ENCODE measurements at places on chromosomes 4 and X.

- DNase-seq = no peak
These were observed 6.3 kb downstream of the TMEM31 start for GRCh38 chrX:103716962-103717361.

DNA sequence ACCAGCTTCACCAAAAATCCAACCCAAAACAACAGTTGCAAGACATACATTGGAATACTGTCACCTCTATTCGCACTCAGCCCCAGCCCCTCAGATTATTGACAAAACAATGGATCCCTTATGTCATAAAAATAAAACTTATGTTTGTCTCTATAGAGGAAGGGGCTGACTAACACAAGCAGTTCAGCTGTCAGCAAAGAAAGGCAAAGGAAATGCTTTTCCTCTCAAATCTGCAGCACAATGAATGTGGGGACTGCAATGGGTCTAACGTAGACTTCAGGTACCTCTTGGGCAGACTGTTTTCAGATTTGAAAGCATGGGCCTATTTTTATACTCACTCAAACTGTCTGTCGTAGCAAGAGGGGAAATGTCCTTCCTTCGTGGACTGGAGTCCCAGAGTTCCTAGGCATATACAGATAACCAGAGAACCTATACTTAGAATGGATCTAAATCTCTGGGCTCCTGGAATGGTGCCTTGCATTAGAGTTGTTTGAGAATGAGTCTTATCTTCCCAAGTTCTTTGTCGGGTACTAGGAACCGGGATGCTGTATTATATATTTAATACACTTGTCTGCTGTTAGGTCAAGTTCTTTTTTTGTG is 307.7 kb upstream of the DDX53 start:
- DNase-seq = no peak

- no peak for DNase-seq
These were observed 167.5 kb upstream of the USP38 start for GRCh38 chr4:143017210-143017609.

DNA sequence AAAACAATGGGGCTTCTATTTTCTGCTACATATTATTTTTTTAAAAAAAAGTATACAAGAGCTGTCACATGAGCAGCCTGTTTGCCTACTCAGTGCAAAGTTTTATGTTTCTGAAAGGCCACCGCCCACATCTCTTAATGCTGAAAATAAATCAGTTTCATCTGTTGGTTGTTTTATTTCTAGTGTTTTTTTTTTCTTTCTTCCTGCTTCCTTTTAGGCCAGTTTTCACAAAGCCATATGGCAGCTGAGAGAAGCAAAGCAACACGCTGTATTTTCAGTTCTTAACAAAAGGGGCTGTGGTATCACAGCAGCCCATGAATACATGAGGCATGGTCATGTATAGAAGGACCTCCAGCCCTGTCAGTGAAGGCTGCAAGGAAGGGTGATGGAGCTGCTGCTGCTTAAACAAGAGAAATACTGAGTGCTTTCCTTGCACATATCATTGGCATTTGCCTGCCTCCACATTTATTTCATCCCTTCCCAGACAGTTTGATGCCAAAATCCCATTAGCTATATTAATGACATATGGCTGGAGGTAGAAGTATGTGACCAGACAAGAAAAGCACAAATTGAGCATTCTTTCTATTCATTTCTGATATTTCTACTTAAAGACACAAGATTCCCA is 172.5 kb downstream of the PCDH18 start:
- DNase-seq = no peak

- DNase-seq = no peak
These were observed 5.4 kb upstream of the CLDN34 start for GRCh38 chrX:9961750-9962149.
